ENCODE measurements at places on chromosomes 11 and 22.
A peak's percentile ranks its signal among the peaks of the same experiment; 100 is the strongest.

DNA sequence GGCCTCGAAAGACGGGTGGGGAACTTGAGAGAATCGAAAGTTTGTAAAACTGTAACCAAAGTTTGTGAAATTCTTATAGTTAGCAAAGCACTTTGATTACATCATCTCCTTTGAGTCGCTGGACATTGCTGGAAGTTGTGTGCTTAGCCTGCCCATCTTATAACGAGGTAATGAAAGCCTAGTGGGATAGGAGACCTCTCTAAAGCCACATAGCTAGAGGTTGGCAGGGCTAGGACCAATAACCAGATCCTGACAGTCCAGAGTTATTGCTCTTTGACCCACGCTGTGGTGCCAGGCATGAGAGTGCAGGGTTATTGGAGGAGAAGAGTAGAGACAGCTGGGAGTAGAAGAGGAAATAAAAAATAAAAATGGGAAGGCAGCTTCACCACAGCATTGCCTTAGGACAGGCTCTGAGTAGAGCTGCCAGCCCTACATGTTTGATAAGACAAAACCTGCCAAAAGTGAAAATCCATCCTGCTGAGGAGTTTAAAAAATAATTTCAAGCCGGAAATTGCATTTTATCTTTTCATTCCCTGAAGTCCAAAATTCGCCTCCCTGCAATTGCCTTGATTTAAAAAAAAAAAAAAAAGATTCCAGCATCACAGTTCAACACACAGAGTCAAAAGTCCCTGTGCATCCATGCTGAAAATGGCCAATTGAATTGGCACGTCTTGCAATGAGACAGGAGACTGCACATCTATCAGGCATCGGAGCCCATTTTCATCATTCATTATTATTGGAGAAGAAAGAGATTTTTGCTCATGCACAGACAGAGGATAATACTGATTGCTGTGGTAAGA, 225.5 kb upstream of the POU2AF2 start:
- DNase-seq: peak; percentile 82

DNA sequence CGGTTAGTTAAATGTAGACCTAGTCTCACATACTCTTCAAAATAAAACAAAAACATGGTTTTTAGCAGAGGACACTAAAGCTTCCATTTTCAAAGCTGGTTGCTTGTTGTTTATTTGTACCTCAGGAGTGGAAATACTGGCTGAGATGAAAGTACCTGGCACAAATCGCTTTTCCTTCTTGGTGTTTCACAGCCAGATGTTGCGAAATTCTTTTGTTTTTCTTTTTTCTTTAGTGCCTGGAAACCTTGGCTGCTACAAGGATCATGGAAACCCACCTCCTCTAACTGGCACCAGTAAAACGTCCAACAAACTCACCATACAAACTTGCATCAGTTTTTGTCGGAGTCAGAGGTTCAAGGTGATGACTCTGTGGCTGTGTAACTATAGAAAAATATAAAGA, 48.3 kb downstream of the KREMEN1 start:
- no peak for DNase-seq

GRCh38 chr22:28570696-28571373, 108.8 kb downstream of the TTC28 start:
- no peak for DNase-seq

DNA sequence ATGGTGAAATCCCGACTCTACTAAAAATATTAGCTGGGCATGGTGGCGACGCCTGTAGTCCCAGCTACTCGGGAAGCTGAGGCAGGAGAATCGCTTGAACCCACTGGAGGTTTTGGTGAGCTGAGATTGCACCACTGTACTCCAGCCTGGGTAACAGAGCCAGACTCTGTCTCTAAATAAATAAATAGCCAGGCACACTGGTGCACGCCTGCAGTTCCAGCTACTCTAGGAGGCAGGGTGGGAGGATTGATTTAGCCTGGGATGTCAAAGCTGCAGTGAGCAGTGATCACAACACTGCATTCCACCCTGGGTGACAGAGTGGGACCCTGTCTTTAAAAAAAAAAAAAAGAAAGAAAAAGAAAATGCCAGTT, 17.4 kb downstream of the SUSD2 start:
- DNase-seq: no peak

- DNase-seq: no peak
Measured at GRCh38 chr11:119356349-119357031, 10.0 kb upstream of the MFRP start.

GRCh38 chr11:130916910-130917309, 631 bp upstream of the SNX19 start:
- no peak for DNase-seq

DNA sequence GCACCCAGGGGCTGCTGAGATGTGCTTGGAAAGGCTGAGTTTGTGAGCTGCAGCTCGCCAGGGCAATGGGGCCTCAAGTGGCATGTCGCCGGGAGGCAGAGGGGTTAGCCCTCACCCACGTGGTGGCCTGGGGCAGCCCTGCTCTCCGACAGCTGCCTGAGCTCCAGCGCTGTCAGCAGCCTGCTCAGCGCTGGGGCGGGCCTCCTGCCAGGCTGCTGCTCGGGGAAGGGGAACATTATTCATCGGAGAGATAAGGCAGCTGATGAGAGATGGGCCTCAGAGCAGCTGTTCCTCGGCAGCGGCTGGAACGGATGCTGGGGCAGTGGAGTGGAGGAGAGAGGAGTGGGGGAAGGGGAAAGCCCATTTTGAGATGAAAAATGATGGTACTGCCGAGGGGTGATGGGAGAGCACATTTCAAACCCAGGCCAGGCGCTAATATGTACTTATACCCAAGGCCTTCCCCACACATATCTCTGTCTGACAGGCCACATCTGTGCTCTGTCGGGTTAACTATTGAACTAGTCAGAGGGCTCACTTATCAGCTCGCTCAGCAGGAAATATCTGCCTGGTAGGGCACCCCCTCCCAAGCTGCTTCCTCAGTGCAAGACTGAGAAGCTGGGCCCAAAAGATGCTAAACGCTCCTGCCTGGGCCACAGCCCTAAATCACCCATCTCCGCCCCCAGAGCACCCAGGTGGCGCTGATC, 79.5 kb downstream of the TIMP3 start:
- no peak for DNase-seq

- DNase-seq: no peak
Measured at GRCh38 chr22:42889304-42889703, 32.2 kb upstream of the ARFGAP3 start.

GRCh38 chr11:102592634-102593581, 32.2 kb downstream of the MMP20 start:
- no peak for DNase-seq

GRCh38 chr11:61359516-61359915, 2.2 kb downstream of the CYB561A3 start:
- no peak for DNase-seq

DNA sequence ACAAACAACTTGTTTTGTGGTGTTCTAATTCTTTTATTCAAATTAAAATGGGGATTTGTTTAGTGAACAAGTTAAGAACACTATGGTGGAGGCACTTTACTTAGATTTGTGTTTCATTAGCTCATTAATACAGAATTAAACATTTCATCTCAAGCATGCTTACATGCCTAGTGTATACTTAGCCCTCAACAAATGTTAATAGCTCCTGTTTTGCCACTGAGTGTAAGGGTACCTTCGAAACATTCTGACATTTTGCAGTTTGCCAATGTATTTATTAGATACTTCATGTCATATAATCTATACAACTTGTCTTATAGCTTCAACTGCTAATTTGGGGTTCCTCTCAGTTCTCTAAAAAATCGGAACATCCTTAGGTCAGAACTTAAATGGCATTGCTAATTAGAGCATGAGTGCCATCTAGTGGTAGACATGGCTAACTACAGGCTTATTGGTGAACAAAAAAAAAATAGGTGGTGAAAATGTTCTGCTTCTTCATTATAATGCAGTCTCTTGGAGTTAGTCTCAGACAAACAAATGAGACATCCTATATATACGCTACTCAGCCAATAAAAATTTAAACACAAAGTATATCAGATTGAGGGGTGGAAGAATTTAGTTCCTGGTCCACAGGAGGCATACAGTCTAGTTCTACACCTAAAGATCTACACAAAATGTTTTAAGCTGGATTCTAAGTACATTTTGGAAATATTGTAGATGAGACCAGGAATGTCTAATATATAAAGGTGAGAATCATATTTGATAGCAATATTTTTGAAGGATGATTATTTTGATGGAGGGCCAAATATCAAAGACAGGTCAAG, 4.9 kb upstream of the CNTN5 start:
- no peak for DNase-seq

GRCh38 chr11:64260147-64260708, 8.9 kb downstream of the PLCB3 start:
- DNase-seq: no peak

DNA sequence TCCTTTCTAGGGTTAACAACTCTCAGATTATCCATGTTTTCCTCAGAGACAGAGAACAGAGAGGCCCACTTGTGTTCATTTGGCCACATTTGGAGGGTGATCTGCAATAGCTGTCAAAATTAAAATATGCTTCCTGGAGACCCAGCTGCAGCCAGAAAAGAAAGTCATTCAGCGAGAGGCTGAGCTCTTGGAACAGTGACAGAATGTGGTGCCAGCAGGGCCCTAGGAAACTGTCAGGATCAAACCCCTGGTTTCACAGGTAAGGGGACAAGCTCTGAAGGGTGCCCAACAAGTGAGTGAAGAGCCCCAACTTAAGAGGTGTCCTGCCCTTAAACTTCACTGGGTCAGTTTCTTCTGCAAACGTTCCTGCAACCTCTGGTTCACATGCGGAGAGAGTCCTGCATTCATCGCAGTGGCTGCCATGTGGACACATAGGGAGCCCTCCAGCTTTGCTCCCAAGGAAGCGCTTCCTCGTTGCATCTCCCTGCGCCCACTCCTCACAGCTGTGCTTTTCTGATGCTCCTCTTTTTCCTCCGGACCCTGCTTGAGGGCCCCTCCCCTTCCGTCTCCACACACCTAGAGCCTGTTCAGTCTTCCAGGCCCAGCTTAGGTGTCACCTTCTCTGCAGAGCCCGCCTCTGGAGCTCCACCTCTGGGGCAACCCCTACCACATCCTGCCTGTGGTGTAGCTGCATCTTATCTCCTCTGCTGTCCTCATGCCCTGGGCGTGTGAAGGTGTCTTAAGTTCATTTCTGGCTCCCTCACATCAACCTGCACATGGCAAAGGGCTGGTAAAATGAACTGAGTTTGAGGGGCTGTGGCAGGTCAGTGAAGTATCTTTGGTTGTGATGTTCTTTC, 3.9 kb downstream of the UCP3 start:
- DNase-seq: no peak

DNA sequence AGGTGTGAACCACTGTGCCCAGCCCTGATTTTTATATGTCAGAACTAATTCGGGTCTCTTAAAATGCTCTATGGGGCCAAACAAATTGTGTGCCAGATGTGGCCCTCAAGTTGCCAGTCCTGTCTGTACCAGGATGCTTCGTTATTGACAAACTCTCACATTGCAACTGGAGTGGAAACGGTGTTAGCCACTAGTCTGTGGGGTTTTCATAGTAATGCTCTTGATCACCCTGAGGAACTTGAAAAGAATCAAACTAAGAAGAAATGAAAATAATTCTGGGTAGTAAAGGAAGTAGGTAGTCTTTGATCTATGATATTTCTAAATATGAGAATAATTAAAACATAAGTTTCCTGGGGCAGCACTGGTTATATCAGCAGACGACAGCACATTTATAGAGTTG, 67.3 kb upstream of the ADSL start:
- no peak for DNase-seq

DNA sequence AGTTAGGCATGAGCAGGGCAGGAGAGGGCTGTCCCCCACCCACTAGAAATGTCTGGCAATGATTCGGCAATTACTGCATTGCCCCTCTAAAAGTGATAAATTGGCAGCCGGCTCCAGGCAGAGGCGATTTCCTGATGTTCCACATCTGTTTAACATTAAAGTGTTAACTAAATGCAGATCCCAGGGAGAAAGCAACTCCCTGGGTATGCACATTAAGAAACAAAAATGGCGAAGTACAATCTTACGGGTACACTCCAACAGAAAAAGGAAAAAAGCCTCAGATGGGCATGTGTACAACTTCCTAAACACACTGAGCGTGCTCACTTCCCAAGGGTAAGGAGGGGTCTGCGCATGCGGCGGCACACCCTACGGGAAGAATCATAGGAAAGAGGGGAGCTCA, 314.4 kb downstream of the CASP12 start:
- DNase-seq: peak; percentile 63

DNA sequence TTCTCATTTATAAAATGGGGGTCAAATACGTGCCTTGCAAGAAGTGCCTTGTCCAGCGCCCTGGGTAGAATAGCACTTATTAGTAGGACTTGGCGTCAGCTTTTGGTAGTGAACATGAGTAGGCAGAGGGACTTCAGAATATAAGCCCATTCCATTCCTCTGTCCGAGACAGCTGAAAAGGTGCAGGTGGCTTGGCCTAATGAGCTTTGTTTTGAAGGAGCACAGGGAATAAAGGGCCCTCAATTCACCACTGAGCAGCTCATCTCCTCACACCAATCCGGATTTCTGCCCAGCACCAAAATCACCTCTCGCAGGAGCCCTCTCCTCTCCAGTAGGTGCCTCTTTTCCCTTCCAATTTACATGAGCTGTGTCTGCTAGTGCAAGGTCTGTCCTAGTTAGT, 91.2 kb downstream of the DSCAML1 start:
- DNase-seq: no peak

GRCh38 chr22:42959576-42960509, 55.1 kb downstream of the PACSIN2 start:
- no peak for DNase-seq

DNA sequence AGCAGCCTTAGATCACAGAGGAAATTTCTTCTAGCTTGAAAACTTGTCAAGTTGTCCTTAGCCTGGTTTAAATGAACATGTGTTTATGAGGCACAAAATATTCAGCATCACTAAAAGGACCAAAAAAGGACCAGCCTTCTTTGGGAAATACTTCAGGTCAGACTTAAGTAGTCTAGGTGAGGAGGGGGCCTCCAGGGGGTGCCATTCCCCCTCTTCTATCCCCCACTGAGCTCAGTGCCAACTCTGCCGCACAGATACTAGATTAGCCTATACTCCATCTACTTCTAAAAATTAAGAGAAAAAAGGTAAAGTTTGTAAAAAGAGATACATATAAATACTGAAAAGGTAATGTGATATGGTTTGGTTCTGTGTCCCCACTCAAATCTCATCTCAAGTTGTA, 20.6 kb downstream of the CLTCL1 start:
- DNase-seq: no peak

All from SK-N-MC (cell line).